ENCODE measurements at places on chromosomes 6 and 20.

GRCh38 chr20:2911200-2911599, 37.9 kb downstream of the PTPRA start:
- DNase-seq, result no peak

GRCh38 chr6:31631209-31631608, 10.7 kb downstream of the PRRC2A start:
- DNase-seq, result no peak

DNA sequence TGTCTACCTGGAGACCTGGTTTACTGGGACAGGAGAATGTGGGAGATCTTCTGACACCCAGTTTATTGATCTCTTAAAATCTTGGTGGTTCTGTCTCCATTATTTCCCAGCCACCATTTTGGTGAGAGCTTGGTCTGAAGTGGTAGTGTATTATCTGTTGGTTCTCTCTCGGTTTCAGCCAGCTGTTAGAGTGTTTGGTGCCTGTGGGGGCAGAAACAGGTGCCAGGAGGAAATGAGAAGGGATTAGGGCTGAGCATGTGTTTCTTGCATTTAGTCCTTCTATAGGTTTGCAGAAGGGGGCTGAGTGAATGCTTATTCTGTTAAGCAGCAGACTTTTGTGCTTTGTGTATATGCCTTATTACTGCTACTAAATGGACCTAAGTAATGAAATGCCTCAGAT, 9.6 kb downstream of the JARID2 start:
- no peak for DNase-seq

DNA sequence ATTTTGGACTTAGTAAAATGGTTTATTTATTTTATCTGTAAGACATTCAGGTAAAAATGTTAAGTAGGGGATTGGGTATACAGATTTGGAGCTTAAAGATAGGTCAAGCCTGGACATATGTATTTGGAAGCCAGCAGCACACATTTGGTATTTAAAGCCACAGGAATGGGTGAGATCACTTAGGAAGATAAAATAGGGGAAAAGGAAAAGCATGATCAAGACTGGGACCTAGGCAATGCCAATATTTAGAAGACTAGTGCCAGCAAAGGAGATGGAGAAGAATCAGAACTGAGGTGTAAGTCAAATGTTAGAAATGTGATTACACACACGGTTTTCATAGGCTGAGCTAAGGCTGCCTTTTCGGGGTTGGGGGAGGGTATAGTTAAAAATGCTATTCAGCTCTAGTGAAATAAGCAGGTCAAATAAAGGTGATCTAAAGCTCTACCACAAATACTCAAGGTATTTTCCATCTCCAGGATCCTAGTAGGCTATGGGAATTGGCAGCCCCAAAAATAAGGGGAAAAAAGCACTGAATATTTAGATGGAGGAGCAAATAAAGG, 20.6 kb downstream of the SLC2A12 start:
- DNase-seq, result no peak

DNA sequence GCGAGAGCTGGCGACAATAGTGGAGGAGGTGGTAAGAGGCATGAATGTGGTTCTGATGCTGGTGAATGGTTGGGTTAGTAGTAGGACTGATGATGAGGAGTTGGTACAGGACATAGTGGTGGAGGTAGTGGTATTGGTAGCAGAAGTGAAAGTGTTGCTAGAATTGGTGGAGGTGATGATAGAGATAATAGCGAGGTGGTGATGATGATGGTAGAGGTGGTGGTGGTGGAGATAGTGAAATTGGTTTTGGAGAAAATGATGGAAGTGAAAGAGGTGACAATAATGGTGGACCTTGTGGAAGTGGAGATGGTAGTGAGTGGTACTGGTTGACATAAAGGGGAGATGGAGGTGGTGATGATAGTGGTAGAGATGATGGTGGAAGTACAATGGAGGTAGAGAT, 360.2 kb upstream of the JAG1 start:
- no peak for DNase-seq

DNA sequence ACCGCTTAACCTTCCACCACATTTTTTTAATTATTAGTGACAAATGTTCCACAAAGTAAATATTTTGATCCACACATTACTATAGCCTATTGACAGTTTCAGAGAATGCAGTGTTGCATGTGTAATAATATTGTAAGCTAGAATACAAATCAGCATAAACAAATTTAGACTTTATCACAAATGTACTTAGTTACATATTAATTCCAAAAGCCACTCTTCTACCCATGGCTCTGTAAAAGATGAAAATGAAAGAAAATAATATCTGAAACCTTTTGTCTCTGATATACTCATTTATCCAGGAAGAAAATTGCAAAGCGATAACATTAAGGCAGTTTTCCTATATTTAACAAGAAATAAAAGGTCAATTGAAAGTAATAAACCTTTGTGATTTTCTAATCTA, 954.0 kb upstream of the MAN1A1 start:
- DNase-seq, result no peak

DNA sequence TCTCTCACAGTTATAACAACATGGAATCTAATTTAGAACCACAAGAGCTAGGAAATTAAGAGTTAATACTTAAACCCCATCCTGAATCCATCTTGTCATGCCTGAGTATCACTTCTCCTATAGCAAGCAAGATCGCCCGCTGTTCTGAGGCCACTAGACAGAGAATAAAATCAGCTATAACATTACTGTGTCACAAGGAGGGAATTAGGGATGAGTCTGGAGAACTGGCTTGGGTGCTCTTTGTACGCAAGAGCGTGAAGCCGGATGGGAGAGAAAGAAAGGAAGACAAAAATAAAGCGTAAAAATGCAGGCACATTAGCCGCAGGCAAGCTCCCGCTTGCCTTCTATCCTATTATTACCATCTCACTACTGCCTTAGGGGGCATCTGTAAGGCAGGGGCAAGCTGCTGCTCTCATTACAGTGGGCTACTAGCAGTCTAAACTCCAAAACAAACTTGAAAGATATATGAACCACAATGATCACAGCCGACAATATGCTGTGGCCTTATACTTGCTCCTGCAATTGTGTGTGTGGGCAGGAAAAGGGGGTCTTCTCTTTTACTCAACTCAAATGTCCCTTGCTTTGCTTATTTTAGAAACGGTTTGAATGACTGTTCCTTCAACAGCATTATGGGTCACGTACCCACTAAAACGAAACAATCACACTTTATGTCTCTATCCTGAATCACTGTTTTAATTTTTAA, 81.9 kb downstream of the GJA10 start:
- DNase-seq, result no peak

DNA sequence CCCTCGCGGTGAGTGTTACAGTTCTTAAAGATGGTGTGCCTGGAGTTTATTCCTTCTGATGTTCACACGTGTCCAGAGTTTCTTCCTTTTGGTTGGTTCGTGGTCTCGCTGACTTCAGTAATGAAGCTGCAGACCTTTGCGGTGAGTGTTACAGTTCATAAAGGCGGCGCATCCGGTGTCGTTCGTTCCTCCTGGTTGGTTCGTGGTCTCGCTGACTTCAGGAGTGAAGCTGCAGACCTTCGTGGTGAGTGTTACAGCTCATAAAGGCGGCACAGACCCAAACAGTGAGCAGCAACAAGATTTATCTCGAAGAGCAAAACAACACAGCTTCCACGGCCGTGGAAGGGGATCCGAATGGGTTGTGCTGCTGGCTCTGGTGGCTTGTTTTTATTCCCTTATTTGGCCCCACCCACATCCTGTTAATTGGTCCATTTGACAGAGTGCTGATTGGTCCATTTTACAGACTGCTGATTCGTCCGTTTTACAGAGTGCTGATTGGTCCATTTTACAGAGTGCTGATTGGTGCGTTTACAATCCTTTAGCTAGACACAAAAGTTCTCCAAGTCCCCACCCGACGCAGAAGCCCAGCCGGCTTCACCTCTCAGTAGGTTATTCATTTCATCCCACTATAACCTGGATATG, 48.2 kb upstream of the ARG1 start:
- DNase-seq, result no peak

DNA sequence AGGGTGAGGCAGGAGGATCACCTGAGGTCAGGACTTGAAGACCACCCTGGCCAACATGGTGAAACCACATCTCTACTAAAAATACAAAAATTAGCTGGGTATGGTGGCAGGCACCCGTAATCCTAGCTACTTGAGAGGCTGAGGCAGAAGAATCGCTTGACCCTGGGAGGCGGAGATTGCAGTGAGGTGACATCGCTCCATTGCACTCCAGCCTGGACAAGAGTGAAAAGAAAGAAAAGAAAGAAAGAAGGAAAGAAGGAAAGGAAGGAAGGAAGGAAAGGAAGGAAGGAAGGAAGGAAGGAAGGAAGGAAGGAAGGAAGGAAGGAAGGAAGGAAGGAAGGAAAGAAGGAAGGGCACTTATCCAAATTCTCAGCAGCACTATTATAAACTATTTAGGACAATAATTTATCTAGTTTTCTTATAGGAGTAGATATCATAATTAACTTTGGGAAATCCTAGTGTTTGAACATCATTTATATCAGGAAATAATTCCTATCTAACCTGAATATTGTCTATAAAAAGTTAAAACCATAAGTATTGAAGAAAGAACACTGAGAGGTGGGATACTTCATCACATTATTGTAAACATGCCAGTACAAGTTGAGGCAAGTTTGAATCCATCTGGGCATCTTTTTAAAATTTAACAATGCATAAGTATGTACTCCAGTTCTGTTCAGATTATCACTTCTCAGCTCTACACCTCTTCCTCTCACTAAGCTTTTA, 305.5 kb downstream of the SLC35F1 start:
- no peak for DNase-seq

DNA sequence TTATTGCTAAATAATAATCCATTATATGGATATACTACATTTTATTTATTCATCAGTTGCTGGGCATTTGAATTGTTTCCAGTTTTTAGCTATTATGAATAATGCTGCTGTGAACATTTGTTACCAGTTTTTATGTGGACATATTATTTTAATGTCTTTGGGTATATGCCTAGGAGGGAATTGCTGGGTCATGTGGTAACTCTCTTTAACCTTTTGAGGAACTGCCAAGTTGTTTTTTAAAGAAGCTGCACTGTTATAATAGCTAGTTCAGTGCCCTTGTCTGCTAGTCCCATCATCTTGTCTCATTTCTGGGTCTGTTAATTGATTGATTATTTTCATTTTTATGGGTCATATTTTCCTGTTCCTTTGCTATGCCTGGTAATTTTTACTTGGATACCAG, 56.3 kb downstream of the FOXO3 start:
- DNase-seq, result no peak

DNA sequence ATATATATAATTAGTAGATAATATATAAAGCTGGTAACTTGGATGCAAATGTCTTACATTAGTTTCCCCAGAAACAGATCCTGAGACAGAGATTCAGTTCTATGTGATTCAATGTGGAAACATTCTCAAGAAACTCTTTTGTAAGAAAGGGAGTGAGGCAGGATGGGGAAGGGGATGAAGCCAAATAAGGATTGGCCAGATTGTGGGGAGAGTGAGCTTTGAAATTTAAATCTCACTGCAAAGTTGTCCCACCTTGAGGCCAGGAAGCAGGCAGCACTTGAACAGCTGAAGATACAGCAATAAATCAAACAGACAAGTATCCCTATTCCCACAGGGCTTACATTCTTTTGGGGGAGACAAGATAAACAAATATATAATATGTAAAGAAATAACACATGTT, 126.3 kb upstream of the HEY2 start:
- DNase-seq, result no peak
